Astrocyte (in vitro differentiated cells and primary cell): ENCODE measurements at places on chromosomes 5 and 9.

- peak; percentile 24 for DNase-seq
These were observed 127.2 kb upstream of the ZNF366 start for GRCh38 chr5:72634444-72634843.

DNA sequence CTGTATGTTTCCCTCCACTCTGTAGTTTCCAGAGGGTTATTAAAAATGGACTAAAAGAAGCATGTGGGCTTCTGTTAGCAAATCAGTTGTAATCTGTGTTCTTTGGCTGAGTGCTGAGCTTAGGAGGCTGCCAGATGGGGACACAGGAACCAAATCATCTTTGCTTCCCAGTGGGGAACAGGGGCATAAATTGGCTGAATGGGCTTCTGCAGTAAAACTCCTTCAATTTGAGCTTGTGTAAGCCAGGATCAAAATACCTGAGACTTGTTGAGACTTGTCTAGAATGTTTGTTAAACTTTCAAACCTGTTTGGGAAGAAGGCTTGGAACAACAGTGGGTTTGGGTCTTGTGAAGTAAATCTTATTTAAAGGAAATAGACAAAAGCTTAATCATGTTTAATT lies 32.2 kb upstream of the TNFAIP8 start:
- DNase-seq = peak; percentile 42

DNA sequence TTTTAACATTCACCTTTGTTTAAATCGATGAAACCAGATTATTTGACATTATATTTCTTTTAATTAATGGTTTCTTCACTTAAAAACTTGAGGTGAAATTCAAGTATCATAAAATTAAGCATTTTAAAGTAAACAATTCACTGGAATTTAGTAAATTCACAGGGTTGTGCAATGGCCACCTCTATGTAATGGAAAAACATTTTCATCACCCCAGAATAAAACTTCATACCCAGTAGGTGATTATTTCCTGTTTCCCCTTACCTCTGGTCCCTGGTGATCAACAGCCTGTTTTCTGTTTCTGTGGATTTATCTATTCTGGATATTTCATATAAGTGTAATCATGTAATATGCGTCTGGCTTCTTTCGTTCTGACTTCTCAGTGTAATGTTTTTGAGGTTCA lies 27.2 kb downstream of the HSPA4 start:
- no peak for DNase-seq

GRCh38 chr9:99947395-99947794 lies 40.9 kb downstream of the STX17 start:
- DNase-seq = no peak

DNA sequence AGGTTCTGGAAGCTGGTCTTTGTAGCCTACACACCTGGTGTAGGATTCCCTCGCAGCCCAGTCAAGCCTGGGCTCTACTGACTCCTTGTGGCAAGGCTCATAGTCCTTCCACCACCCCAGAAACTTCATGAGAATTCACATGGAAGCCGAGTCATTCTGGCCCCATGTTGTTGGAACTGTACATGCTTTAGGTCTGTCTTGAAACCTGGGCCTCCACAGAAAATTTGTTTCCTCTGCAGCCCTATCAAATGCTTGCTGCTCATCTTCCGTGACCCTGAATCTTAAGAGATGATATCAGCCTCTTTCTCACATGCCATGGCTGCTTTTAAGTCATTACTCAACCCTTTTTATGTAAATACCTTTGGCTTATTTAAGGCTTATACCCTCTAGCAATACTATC lies 113.4 kb upstream of the GRHPR start:
- DNase-seq = no peak

- peak; percentile 90 for DNase-seq
These were observed 38.3 kb downstream of the FAM78A start for GRCh38 chr9:131237931-131238401.

GRCh38 chr5:54539001-54539400 lies 21.4 kb downstream of the SNX18 start:
- no peak for DNase-seq

DNA sequence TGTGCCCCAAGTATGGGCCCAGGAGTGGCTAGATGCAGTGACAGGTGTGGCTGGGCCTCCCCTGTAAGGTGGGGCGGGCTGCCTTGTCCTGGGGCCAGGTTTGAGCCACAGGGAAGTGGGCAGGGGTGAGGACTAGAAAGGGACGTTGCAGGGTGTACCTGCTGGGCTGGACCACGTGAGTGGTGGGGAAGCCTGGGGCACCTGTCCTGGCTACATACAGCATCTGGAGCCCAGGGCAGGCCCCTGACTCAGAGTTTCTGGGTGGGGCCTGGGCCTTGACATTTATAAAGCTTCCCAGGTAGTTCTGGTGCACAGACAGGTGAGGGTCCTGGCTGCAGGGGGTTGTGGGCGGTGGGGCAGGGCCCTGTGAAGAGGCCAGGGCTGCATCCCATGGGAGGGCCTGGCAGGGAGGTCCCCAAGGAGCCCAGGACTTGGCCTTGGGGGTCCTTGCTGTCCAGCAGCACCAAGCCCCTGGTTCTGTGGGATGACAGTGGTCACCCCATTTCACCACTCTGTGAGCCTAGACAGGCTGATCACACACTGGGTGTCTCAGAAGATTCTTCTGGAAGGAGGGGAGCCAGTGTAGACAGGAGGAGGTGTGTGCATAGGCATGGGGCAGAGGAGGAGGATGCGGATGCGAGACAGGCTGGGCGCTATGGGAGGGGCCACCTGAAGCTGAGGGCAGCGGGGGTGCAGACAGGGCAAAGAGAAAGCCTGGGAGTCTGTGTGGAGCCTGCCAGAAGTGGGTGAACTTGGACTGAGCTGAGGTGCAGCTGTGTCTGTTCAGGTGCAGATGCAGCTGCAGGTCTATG lies 94.0 kb downstream of the PHF2 start:
- DNase-seq = no peak

DNA sequence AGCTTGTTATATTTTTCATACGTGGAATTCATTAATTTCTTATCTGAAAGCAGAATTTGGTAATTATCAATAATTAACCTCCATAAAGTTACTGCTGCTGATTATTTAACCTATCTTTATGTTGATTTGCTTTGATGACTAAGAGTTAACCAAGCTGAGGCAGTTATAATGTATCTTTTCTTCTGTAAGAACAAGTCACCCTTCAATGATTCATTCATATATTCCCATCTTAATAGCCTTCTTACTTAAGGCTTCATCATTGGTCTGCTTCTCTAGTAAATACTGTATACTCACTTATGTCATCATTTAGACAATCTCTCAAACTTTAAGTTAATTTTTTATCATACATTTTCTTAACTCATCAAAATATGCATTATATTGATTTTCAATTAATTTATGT lies 592.2 kb downstream of the ANXA1 start:
- peak; percentile 11 for DNase-seq

DNA sequence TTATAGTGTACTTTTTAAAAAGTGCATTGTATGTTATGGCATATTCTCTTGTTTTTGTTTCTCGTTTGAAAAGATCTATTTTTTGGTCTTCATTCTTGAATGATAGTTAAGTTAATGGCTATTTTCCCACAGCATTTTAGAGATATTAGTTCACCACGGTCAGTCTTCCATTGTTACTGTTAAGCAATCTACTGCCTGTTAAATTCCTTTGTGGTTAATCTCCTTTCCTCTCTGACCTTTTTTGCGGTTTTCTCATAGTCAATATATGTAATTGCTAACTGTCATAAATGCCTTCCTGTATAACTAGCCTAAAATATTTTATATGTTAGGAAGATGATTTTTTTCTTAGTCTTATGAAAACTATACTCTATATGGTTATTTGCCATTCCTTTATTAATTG lies 250.8 kb upstream of the FBXL7 start:
- peak; percentile 59 for DNase-seq

GRCh38 chr5:138724470-138725146 lies 28.6 kb upstream of the CTNNA1 start:
- DNase-seq = no peak

- DNase-seq = no peak
These were observed 34.0 kb downstream of the PTPN3 start for GRCh38 chr9:109463924-109464625.

- DNase-seq = no peak
These were observed 31.7 kb downstream of the ITK start for GRCh38 chr5:157212307-157212706.

- no peak for DNase-seq
These were observed 58.8 kb downstream of the CAAP1 start for GRCh38 chr9:26833792-26834191.

DNA sequence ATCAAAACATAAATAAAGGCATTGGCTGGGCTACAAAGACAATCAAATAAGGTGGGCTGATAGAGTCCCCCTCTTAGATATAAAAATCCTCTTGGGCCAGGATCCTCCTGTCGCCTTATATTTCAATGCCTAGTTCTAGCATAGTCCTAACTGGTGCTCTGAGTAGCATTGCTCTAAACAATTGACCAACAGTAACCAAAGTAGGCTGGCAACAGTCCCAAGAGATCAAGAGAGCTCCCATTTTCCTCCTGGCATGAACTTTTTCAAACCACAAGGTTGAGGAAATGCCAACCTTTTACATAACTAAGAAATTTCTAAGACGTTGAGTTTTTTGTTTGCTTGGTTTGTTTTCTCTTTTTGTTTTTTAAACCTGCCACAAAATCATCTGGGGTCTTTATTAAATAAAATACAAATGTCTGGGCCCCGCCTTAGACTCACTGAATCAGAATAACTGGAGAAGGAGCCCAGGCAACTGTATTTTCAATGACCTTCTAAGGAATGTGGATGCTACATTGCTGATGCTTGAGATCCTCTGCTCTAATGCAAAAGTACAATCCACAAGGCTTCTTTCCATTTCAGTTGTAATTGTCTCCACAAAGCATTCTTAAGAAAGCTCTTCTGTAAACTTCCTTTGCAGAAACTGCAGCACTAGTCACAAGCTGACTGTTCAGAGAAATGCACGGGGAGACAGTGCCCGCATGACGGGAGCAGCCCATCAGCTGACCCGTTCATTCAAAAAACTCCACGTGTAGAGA lies 2.9 kb downstream of the SLC45A2 start:
- peak; percentile 24 for DNase-seq

DNA sequence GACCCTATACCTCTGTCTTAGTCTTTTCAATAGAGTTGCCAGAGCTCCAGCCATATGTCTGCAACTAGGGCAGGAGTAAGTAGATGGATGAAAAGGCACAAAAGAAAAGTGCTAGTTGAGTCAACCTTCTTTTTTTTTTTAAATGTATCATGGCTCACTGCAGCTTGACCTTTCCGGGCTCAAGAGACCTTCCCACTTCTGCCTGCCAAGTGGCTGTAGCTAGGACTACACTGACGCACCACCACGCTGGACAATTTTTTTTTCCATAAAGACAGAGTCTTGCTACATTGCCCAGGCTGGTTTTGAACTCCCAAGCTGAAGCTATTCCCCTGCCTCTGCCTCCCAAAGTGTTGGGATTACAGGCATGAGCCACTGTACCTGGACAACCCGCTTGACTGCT lies 27.3 kb downstream of the FOXE1 start:
- DNase-seq = peak; percentile 47

DNA sequence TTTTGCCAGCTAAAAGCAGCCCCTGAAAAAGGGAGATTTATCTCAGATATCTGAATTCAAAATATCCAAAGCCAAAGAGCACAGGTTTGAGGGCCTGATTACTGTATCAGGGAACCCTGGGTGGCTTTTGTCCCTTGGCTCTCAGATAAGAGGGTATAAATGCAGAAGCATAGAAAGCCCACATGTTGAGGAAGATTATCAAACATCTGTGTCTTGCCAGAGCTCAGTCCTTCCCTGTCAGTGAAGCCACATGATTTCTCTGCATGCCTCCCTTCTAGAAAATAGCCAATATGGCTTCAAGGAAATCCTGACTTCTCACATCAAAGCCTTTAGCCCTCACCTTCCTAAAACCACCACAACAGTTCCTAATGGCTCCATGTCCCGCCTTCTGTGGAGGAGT lies 408.0 kb upstream of the DMAC1 start:
- no peak for DNase-seq

GRCh38 chr9:15420796-15421195 lies 1.9 kb upstream of the SNAPC3 start:
- DNase-seq = no peak

GRCh38 chr9:132216861-132217619 lies 55.2 kb downstream of the NTNG2 start:
- DNase-seq = no peak

GRCh38 chr9:104977168-104977567 lies 49.2 kb upstream of the ABCA1 start:
- DNase-seq = no peak

DNA sequence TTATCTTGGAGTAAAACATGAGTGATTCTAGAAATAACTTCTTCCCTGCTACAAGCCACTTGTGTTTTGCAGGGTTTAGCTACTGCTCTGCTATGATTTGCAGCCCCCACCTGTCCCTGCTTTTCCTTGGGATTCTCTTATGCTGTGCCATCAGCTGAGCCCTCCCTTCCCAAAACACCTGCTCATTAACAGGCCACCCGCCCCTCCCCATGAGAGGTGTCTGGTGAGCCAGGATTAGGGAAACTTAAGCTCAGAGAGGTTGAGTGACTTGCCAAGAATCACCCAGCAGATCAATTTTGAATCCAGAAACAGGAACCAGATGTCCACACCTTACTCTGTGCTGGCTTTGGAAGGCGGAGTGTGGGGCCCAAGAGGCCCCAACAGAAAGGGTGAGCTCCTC lies 111.7 kb upstream of the CXCL14 start:
- DNase-seq = no peak

GRCh38 chr9:2257248-2257929 lies 242.2 kb downstream of the SMARCA2 start:
- no peak for DNase-seq

DNA sequence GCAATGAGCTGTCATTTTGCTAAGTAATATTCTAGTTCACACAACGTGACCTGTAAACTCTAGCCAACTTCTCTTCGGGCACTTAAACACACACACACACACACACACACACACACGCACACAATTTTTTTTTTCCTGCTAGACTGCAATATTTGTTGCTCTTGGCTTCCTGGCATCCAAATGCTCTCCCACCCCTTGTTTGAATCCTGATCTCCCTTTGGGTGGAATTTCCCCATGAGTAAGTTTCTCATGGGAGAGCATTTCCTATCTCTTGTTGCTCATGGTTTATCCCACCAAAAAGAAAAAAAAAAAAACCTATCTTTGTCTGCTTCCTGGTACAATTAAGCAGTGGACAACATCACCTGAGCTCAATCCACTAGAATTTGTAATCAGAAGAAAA lies 54.7 kb upstream of the TSLP start:
- peak; percentile 47 for DNase-seq

- DNase-seq = peak; percentile 9
These were observed 238.3 kb upstream of the EDIL3 start for GRCh38 chr5:84623019-84623418.

DNA sequence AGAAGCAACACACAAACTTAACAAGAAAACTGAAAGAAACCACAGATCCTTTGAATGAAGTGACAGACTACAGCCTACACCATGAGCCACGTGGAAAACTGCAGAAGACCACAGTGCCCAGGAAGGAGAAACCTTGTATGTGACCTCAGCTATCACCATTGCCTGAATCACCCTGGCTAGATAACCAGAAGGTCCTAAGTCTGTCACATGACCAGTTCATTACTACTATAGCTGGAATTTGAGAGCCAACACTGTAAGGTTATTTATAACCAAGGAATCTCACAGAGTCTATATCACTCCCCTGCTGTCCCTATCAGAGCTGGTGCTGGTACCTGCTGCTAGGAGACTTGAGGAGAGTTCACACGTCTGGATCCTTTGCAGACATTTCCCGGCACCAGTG lies 90.3 kb upstream of the FBXL17 start:
- DNase-seq = no peak

GRCh38 chr5:154447089-154447725 lies 1.4 kb downstream of the SAP30L start:
- DNase-seq = no peak
